MG63 (cell line): ENCODE measurements at places on chromosomes 11 and 22.

DNA sequence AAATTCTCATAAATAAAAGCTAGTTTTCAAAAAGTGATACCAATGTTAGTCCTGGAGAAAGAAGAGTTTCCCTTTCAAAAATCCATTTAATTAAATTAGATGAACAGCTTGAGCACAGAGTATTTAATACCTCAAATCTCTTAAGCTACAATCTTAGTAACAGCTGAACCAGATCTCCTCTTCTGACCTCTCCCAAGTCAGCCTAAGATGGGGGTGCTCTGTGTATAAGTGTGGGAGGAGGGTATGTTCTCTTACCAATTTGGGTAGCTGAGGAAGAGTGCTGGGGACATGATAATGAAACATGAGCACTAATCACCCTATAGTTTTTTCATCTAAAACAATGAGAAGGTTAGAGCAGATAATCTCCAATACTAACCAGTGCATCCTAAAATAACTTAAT, 9.6 kb downstream of the TPH1 start:
- DNase-seq: no peak

- DNase-seq: no peak
Observed at GRCh38 chr11:7485186-7486097, at the start of gene OLFML1. TSS of gene OLFML1 (plus strand) at chr11:7485506. CDS start at chr11:7485876, 370 bp downstream.

DNA sequence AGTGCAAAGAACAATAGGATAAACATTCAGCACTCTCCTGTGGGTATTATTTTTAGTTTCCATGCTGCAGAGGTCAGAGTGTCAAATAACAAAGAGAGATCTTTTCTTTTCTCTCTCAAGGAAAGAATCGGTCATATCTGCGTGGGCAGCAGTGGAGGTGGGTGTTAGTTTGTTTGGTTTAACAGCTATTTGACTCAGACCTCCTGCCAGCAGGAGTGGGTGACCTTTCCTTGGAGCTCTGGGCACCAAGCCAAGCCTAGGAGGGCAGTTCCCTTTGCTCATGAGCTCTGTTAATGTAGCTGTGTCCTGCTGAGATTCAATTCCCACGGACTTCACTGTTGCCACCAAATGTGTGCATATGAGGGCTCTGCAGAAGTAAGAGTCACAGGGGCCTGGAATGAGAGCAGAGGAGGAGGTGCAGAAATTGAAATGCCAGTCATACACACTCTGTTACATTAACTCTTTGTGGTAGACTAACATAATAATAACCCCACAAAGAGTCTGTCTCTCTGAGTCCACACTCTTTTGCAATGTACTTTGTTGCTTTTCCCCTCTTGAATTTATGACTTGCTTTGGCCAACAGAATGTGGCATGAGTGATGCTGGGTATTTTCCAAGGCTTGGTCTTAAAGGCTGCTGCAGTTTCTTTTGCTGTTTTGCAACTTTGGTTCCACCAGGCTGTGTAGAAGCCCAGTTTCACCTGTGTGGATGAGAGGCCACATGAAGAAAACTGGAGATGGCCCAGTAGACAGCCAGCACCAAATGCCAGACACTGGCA, 76.0 kb upstream of the GRK3 start:
- DNase-seq: peak; percentile 76

- peak; percentile 30 for DNase-seq
Observed at GRCh38 chr11:12674936-12675696, 895 bp downstream of the TEAD1 start.

GRCh38 chr11:116171271-116172140, 601.3 kb downstream of the BUD13 start:
- DNase-seq: no peak

DNA sequence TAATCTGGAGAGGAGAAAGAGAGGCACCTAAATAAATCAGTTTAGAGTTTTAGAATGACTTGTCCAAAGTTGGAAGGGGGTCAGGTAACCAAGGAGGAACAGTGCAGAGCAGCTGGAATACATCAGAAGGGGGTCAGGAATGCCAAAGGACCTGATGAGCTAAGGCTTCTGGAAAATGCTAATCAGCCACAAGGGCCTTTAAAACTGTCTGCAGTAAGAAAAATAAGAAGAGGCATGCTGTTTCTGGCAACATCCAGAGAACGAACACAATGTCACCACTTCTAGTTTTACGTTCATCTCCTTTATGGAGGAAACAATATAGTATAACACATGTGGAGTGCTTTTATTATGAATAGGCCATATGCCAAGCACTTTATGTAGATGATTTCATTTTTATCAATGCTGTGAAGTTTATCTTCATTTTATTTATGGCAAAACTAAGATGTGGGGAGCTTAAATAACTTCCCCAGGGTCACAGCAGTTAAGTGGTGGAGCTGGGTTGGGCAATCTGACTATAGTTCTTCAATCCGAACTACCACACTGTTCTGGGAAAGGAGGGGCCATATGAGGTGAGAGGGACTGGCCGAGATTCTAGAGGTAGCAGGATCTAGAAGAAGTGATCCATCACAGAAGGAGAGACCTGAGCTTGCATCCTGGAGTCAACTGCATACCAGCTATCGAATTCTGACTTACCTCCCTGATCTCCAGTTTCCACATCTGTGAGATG, 22.6 kb downstream of the ACO2 start:
- DNase-seq: no peak

DNA sequence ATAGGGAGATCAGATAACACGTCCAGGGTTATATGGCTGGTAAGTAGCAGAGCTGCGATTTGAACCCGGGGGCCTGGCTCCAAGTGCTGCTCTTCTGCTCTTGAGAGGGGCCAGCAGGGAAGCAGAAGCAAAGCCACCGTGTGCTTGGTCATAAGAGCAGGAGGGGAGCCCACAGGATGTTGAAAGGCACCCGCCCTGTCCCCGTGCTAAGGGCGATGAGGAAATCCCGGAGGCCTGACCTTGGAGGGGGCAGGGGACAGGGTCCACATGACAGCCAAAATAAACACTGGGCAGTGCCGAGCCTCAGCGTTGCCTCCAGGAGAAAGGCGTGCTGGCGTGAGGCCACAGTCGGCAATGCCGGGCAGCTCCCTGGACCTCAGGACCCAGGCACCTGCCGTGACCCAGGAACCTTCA, 28.8 kb downstream of the TOM1 start:
- no peak for DNase-seq

DNA sequence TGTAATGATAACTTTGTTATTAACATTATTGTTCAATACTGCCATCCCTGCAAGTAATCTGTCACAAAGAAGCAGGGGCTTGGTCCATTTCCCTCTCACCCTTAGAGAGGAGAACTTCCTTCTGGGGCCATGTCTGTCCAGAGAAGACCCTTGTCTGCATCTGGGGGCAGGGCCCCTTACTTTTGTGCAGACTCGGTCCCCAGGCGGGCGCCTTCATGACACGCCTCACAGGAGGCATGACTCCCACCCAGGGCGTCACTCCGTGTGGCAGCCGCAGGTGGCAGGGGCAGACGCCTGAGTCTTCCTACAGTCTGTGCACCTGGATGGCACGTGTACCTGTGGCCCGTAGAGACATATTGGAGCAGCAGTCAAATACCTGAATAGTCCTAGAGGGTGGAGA, 21.8 kb upstream of the B3GAT1 start:
- DNase-seq: no peak

DNA sequence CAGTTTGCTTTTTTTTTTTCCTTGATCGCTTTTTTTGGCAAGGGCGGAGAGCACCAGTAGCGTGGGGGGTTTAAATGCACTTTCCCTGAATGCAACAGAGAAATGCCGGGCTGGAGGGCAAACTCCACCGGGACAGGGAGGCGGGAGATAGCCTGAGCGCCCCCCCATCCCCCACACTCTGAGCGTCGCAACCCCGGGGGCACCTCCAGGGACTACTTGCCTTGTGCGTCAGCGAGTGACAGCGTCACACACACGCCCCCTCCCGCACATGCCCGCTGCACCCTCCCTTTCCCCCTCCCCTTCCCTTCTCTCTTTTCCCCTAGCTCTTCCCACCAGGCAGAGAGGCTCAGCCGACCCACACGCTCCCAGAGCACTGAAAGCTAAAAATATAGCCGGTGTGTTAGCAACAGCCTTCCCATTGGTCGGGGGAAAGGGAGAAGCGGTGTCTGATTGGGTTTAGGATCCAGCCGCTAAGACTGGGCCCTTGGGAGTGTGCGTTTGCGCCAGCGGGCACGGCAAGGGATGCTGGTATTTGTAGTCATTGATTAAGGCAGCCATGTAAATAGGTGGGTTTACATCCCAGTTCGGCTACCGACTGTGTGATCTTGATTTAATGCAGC, 1.7 kb upstream of the TOB2 start:
- peak; percentile 97 for DNase-seq

DNA sequence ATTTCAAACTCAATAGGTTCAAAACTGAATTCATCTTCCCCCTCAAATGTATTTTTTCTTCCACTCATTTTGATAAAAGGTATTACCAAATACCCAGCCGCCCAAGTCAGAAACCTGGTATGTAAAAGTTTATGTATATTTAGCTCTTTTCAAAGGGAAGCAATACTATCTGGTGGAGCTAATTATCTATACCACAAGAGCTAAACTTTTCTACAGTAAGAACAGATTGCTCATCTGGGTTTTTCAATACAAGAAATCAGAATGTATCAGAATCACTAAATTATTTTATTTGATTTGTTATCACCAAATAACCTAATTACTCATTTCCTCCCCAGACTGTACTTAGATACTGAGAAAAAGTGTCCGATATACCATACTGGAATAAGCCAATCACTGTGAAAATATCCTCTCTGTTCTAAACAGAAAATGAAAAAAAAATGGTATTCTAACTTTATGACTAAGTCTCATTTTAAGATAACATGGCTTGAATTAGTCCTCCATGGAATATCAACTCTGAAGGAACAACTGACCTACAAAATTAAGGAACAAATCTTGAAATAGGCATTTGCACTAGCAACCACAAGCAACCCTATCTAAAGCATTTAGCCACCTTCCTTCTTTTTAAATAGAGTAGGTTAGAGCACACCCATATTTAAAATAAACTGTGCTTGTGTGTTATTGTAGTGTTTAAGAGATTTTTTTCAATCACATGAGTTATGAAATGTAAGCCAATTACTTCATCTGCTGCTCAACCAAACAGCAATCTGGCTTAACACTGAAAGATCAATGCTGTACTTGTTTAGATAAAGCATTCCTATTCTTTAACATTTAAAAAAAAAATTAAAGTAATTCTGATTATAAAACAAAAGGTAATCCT, 35.0 kb downstream of the RDX start:
- DNase-seq: no peak

- peak; percentile 26 for DNase-seq
Observed at GRCh38 chr11:45091563-45092403, 54.7 kb upstream of the PRDM11 start.

- DNase-seq: no peak
Observed at GRCh38 chr11:36243641-36244040, 45.6 kb downstream of the COMMD9 start.

- DNase-seq: no peak
Observed at GRCh38 chr11:33651990-33652389, 48.6 kb downstream of the C11orf91 start.

GRCh38 chr11:95994329-95994728, 70.4 kb upstream of the MTMR2 start:
- no peak for DNase-seq

GRCh38 chr11:28110821-28111200, 2.6 kb downstream of the METTL15 start:
- DNase-seq: no peak

DNA sequence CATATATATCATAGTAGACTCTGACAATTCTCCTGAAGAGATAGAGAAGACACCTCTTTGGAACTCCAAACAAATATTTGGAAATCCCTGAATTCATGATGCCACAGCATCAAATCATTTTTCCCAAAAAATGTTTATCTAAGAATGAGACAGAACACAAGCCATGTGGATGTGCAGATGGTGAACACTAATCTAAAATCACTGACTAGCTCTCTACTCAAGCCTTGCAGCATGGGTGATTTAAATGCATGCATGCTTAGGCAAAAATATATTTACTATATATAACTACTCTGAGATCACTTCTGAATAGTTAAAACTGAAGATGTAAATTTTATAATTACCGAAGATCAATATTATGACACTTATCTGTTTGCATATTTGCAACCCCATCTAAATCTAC, 289.9 kb downstream of the GUCY1A2 start:
- DNase-seq: no peak

GRCh38 chr22:46801826-46802607, 39.6 kb downstream of the TBC1D22A start:
- no peak for DNase-seq

DNA sequence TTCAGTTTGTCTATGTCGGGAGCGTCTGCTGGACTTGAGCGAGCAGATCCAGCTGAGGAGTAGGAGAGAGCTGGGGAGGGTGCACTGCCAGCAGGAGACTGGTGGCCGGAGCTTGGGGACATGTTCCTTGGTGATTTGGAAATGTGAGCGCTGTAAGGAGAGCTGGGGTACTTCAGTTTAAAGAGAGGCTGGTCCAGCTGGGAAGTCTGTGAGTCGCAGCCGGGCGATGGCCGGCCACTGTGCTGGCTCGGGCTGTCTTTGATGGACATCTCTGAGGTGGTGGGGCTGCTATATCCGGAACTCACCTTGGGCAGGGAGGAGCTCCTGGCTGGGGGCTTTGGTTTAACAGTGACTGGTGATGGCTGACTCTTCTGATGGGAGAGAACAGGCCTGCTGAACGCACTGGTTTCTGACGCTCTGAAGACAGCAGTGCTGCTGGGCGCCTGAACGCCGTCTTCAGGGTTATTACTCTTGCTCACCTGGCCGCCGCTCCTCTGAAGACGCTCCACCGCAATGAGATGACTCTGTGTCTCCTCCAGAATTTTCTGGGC, 63.6 kb upstream of the PITPNB start:
- DNase-seq: no peak

DNA sequence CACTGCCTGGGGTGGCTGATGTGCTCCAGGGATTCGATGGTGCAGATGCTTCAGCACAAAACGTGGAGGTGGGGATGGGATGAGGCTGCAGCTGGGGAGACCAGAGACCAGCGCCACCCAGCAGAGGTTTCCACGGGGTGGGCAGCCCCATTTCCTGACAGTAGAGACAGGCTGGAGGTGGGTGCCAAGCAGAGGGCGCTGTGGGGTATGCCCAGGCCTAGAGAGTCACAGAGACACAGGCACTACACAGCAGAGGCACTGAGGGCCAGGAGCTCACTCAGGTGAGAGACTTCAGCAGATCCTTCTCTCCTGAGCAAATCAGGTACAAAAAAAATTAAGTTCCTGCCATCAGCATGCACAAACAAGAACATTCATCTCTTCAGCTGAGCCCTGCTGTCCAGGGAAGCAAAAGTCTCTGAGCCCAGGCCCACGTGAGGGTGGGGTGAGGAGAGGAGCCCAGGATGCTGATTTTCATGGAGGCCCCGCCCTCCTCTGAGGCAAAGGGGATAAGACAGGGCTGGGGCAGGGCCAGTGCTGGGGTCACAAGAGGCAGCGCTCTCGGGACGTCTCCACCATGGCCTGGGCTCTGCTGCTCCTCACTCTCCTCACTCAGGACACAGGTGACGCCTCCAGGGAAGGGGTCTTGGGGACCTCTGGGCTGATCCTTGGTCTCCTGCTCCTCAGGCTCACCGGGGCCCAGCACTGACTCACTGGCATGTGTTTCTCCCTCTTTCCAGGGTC, 53.1 kb downstream of the GGTLC2 start:
- DNase-seq: no peak

GRCh38 chr11:126280595-126280994, 2.3 kb upstream of the TIRAP start:
- DNase-seq: no peak

- peak; percentile 65 for DNase-seq
Observed at GRCh38 chr11:114279792-114280546, 16.2 kb upstream of the NNMT start.
